ENCODE measurements at places on chromosomes 6 and 20.
A peak's percentile ranks its signal among the peaks of the same experiment; 100 is the strongest.

GRCh38 chr6:13600036-13600435 is 15.1 kb upstream of the NOL7 start:
- no peak for DNase-seq

GRCh38 chr6:74755196-74755595 is 450.7 kb downstream of the COL12A1 start:
- no peak for DNase-seq

GRCh38 chr6:168828800-168829199 is 387.8 kb downstream of the SMOC2 start:
- DNase-seq, result no peak

- peak; percentile 92 for DNase-seq
Measured at GRCh38 chr20:24948939-24949679, at the start of gene CST7. Gene CST7, plus strand, starts transcription at chr20:24949269. Its CDS starts 237 bp downstream, at chr20:24949506.

DNA sequence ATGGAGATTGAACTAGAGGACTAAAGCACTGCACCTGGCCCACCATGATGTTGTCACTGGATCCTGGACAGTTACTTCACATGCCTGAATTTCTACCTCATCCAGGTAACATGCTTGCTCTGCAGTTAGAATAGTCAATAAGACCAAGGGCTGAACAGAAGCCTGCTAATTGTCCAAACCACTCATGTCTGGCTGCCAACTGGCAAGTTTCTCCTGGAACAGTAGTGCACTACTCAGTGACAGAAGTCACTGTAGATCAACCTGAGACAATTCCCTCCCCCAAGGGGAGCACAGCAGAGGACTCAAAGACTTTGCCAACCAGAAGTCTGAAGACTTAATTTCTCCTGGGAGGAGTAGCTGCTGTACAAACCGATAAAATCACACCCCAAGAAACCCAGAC is 454.6 kb upstream of the MARCKS start:
- no peak for DNase-seq

Data from activated CD4-positive, alpha-beta T cell treated with anti-CD3 and anti-CD28 coated beads, Interleukin-2, amount 50 U/mL, for 16 hours (primary cell).